ENCODE measurements at places on chromosomes 11 and 22.

GRCh38 chr11:823441-824291 is 4.1 kb upstream of the CRACR2B start:
- no peak for DNase-seq

DNA sequence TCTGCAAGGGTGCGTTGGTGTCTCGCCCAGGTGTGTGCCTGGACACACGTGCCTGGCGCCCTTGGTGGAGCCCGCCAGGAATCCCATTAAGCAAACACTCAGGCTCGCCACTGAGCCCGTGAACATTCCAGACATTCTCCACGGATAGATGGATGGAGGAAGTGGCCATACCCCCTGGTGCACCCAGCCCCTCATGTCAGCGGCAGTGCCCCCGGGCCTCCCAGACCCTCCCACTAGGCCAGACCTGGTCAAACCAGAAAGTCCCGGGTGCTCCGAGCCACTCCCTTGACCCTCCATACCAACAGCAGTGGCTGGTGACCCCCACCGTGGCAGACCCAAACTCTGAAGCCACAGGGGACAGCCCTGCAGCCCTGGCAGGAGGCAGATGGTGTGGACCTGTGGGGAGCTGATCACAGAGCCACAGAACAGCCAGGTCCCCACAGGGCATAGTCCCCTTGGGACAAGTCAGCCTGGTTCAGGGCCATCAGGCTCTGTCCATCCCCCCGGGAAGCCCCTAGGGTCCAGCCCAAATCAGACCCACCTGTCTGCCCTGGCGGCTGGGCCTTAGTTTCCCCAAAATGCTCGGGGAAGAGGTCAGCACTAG is 1.9 kb downstream of the EPS8L2 start:
- DNase-seq: no peak

- no peak for DNase-seq
Observed at GRCh38 chr11:47052165-47052564, 115.6 kb downstream of the CSTPP1 start.

DNA sequence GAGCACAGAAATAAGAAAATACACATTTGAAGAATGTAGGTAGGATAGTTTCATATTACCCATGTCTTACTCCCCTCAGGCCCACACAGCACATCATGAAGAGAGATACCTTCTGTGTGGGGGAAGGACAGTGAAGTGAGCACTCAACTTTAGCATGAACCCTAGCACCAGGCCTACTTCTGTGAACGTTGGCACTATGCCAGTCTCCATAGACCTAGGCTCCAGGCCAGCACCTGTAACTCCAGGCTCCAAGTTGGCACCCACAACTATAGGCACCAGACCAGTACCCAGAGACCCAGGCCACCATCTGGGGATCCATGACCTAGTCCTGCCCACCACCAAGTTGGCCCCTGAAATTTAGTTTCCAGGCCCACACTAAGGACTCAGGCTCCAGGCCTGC is 410.9 kb downstream of the INSC start:
- no peak for DNase-seq

DNA sequence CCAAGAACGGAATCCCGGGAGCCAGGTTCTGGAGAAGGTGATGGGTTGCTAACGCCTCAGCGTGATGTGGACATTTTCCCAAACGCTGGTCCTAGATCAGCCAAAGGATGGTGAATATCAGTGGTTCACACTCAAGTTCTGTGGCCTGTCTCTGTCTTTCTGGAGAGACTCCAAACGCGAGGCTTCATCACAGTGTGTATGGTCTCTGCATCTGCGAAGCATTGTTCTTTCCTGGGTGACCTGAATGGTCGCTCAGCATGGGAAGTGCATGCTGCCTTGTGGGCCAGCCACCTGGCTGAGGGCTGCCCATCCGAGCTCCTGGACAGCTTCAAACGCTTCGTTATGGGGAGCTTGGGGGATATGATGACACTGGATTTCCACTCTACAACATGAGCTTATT is 810.0 kb downstream of the TBC1D22A start:
- DNase-seq: no peak

All from MM.1S (cell line).